ENCODE measurements at places on chromosomes 1 and 21.

GRCh38 chr1:6336776-6337622 lies 56.6 kb downstream of the ACOT7 start:
- H3K4me3 ChIP-seq = no peak overlapping the region
- no peaks in the 10 kb centered on the region for H3K36me3 ChIP-seq
- H3K27ac ChIP-seq = peak overlapping the region; percentile 61
- no peak for DNase-seq
- peaks cover 4% of the 10 kb centered on the region for H3K27me3 ChIP-seq

- no peak overlapping the region for H3K4me3 ChIP-seq
- H3K27me3 ChIP-seq = no peaks in the 10 kb centered on the region
- H3K4me1 ChIP-seq = peaks cover 18% of the 10 kb centered on the region
- peak overlapping the region; percentile 91 for H3K27ac ChIP-seq
These were observed 146.8 kb upstream of the DMRTA2 start for GRCh38 chr1:50570066-50570468.

- H3K36me3 ChIP-seq = peaks cover 6% of the 10 kb centered on the region
- H3K4me3 ChIP-seq = no peak overlapping the region
- peaks cover 9% of the 10 kb centered on the region for H3K27me3 ChIP-seq
These were observed 130.3 kb upstream of the TMEM51 start for GRCh38 chr1:15023205-15023604.

DNA sequence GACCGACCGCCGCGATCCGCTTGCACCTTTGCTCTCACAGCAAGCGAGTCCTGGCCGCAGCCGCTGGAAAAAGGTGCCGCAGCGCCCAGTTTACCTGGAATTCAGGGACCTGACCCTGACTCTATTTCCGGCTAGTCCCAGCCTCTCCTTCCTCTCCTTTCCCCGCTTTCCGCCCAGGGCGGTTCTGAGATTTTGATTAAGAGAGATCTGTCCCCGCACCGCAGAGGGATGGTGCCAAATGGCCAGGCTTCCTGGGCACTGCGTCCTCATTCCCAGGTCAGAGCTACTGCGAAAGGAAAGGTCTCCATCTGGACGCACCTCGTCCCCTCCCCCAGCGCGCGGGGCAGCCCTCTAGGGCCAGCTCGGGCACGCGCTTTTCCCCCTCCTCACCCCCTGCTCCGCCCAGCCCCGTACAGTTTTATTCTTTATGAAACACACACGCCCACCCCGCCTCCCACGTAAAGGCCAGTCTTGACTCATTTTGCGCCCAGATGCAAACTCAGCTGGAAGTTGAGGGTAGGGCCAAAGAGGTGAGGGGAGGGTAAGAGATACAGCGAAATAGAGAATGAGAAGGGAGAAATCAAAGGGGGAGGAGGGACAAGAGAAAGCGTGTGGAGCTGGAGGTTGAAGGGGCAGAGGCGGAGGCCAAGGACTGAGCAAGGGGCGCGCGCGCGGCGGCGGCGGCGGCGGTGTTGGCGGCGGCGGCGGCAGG lies 411.8 kb upstream of the ESRRG start:
- DNase-seq = peak; percentile 44
- peaks cover 100% of the 10 kb centered on the region for H3K27me3 ChIP-seq
- H3K4me3 ChIP-seq = peak overlapping the region; percentile 87
- H3K27ac ChIP-seq = no peak overlapping the region
- no peaks in the 10 kb centered on the region for H3K36me3 ChIP-seq

GRCh38 chr1:171037626-171038025 lies 53.1 kb upstream of the FMO3 start:
- no peak overlapping the region for H3K4me3 ChIP-seq
- no peaks in the 10 kb centered on the region for H3K27me3 ChIP-seq
- no peaks in the 10 kb centered on the region for H3K36me3 ChIP-seq
- H3K27ac ChIP-seq = no peak overlapping the region
- peaks cover 4% of the 10 kb centered on the region for H3K4me1 ChIP-seq

DNA sequence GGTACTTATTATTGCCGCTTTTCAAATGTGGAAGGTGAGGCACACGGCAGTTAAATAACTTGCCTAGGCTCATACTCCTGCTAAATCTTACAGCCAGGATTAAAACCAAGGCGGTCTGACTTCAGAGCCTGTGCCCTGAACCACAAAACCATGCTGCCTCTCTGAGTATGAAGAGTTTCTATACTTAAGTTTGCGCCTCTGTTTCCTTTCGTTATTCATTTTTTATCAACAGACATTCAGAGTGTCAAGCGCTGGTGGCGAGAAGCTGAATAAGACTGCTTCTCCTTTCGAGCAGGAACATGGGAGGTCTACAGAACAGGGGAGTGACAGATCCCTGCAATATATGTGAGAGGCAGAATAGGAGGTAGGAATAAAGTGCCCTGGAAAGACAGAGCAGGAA lies 96.0 kb upstream of the DUSP10 start:
- H3K27me3 ChIP-seq = peaks cover 8% of the 10 kb centered on the region
- H3K4me1 ChIP-seq = peaks cover 8% of the 10 kb centered on the region
- no peaks in the 10 kb centered on the region for H3K36me3 ChIP-seq
- DNase-seq = no peak
- H3K4me3 ChIP-seq = no peak overlapping the region

DNA sequence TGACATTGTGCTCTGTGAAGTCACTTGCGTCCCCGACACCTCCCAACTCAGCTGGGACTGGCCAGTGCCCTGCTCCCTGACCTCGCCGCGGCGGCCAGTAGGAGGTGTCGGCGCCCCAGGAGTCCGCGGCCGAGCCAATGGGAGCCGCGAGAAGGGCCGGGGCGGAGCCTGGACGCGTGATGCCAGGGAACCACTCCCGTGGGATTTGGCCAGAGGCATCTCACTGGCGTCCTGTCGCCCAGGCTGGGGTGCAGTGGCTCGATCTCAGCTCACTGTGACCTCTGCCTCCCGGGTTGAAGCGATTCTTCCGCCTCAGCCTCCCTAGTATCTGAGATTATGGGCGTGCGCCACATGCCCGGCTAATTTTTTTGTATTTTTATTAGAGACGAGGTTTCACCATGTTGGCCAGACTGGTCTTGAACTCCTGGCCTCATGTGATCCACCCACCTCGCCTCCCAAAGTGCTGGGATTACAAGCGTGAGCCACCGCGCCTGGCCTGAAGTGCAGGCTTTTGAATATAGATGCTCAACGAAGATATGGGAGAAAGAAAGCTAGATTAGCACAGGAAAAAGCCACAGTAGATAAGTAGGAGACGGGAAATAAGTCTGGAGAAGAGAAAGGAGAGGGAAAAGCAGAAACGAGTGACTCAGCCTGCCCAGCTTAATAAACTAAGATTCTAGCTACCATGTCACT lies 38.0 kb downstream of the ZBTB8OS start:
- H3K4me1 ChIP-seq = peaks cover 12% of the 10 kb centered on the region
- DNase-seq = peak; percentile 82
- peak overlapping the region; percentile 14 for H3K27ac ChIP-seq
- H3K4me3 ChIP-seq = peak overlapping the region; percentile 64
- H3K36me3 ChIP-seq = peaks cover 3% of the 10 kb centered on the region

- H3K27ac ChIP-seq = no peak overlapping the region
- no peak for DNase-seq
- peaks cover 9% of the 10 kb centered on the region for H3K4me1 ChIP-seq
- no peak overlapping the region for H3K4me3 ChIP-seq
These were observed 444.1 kb downstream of the PLPP3 start for GRCh38 chr1:56135069-56135863.

DNA sequence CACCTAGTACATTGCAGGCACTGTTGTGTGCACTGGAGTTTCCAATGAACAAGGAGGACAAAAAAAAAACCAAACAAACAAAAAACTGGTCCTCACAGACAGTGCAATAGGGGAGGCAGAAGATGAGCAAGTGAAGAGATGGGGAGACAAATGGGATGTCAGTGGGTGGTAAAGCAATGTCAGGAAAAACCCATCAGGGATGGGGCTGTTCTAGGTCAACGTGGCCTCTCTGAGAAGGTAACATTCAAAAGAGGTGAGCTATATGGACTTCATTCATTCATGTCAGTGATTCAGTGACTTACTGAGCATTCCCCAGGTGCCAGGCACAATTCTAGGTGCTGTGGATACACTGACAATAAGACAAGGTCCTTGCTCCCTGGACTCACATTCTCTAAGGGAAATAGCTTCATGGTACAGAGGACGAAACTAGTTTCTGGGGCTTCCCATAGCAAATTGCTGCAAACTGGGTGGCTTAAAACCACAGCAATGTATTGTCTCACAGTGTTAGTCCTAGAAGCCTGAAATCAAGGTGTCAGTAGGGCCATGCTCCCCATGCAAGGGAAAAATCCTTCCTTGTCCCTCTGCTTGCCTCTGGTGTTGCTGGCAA lies 140.5 kb upstream of the KLHDC7A start:
- H3K36me3 ChIP-seq = no peaks in the 10 kb centered on the region
- H3K27me3 ChIP-seq = peaks cover 18% of the 10 kb centered on the region
- no peak overlapping the region for H3K4me3 ChIP-seq
- H3K4me1 ChIP-seq = no peaks in the 10 kb centered on the region
- DNase-seq = no peak
- H3K27ac ChIP-seq = no peak overlapping the region

DNA sequence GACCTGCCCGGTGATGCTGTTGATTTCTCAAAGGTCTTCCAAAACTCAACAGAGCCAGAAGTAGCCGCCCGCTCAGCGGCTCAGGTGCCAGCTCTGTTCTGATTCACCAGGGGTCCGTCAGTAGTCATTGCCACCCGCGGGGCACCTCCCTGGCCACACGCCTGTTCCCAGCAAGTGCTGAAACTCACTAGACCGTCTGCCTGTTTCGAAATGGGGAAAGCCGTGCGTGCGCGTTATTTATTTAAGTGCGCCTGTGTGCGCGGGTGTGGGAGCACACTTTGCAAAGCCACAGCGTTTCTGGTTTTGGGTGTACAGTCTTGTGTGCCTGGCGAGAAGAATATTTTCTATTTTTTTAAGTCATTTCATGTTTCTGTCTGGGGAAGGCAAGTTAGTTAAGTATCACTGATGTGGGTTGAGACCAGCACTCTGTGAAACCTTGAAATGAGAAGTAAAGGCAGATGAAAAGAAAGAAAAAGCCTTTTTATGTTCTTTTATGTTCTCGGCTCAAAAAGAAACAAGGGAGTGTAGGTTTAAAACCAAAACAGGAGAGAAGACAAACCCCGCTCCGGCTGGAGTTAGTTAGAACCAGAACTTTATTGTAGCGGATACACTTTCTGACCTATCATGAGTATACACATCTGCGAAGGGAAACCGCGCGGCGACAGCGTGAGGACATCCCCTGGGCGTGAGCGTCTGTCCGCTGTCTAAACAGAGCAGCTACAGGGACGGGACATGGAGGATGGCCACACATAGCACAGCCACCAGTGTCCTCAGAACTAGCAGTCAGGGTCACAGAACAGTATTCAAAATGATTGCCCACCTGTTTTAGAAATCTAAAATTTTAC lies 77.1 kb downstream of the PIK3CD start:
- H3K36me3 ChIP-seq = peaks cover 69% of the 10 kb centered on the region
- H3K27ac ChIP-seq = peak overlapping the region; percentile 95
- H3K4me1 ChIP-seq = peaks cover 14% of the 10 kb centered on the region
- peaks cover 4% of the 10 kb centered on the region for H3K27me3 ChIP-seq

GRCh38 chr21:14273736-14274538 lies 58.0 kb downstream of the RBM11 start:
- no peak overlapping the region for H3K4me3 ChIP-seq
- no peaks in the 10 kb centered on the region for H3K36me3 ChIP-seq
- peaks cover 3% of the 10 kb centered on the region for H3K27me3 ChIP-seq
- no peak overlapping the region for H3K27ac ChIP-seq
- H3K4me1 ChIP-seq = no peaks in the 10 kb centered on the region

DNA sequence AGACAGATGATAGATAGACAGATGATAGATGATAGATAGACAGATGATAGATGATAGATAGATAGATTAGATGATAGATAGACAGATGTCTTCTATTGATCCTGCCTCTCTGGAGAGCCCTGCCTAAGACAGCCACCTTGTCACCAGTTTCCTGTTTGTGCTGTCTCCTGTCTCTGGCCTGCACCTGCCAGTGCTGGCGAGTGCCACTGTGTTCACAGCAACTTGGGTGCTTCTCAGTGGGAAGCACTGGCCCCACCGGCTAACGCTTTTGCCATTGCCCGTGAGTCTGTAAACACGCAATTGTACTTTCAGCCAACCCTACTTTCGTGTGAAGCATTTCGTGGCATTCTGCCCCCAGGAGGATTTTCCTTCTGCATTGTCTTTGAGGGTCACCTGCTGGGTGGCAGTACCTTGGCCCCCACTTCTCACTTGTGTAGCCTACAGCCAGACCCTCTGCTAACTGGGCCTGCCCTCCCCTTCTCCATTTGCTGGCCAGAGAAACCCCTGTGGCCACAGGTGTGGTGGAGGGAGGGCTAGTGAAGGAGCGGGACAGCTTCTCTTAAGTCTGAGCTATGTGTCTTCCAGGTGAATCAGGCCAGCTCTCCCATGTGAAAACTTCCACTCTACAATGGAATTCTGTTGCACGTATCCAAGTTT lies 23.4 kb upstream of the PDE9A start:
- H3K4me3 ChIP-seq = no peak overlapping the region
- H3K27ac ChIP-seq = no peak overlapping the region
- no peak for DNase-seq
- peaks cover 7% of the 10 kb centered on the region for H3K4me1 ChIP-seq
- peaks cover 7% of the 10 kb centered on the region for H3K27me3 ChIP-seq

DNA sequence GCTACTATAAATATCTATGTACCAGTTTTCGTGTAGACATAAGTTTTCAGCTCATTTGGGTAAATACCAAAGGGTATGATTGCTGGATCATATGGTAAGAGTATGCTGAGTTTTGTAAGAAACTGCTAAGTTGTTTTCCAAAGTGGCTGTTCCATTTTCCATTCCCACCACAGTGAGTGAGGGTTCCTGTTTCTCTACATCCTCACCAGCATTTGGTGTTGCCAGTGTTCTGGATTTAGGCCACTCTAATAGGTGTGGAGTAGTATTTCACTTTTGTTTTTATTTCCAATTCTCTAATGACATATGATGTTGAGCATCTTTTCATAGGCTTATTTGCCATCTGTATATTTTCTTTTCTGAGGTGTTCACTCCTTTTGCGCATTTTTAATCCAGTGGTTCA lies 112.2 kb downstream of the GALNT2 start:
- no peak for DNase-seq
- H3K4me1 ChIP-seq = peaks cover 40% of the 10 kb centered on the region
- H3K36me3 ChIP-seq = peaks cover 47% of the 10 kb centered on the region
- H3K27me3 ChIP-seq = peaks cover 4% of the 10 kb centered on the region
- no peak overlapping the region for H3K27ac ChIP-seq
- no peak overlapping the region for H3K4me3 ChIP-seq

GRCh38 chr1:17696417-17697301 lies 58.5 kb upstream of the ACTL8 start:
- peaks cover 3% of the 10 kb centered on the region for H3K27me3 ChIP-seq
- no peak overlapping the region for H3K4me3 ChIP-seq
- DNase-seq = peak; percentile 52
- H3K27ac ChIP-seq = peak overlapping the region; percentile 73
- peaks cover 43% of the 10 kb centered on the region for H3K4me1 ChIP-seq
- H3K36me3 ChIP-seq = peaks cover 12% of the 10 kb centered on the region

GRCh38 chr1:55981010-55981650 lies 598.2 kb downstream of the PLPP3 start:
- no peaks in the 10 kb centered on the region for H3K36me3 ChIP-seq
- H3K4me3 ChIP-seq = no peak overlapping the region
- H3K27ac ChIP-seq = no peak overlapping the region
- DNase-seq = no peak
- no peaks in the 10 kb centered on the region for H3K4me1 ChIP-seq

- no peaks in the 10 kb centered on the region for H3K36me3 ChIP-seq
- H3K27ac ChIP-seq = no peak overlapping the region
- DNase-seq = no peak
- no peak overlapping the region for H3K4me3 ChIP-seq
- no peaks in the 10 kb centered on the region for H3K27me3 ChIP-seq
These were observed 87.5 kb upstream of the RGS1 start for GRCh38 chr1:192488058-192488457.
